ENCODE measurements at places on chromosomes 1 and 21.

DNA sequence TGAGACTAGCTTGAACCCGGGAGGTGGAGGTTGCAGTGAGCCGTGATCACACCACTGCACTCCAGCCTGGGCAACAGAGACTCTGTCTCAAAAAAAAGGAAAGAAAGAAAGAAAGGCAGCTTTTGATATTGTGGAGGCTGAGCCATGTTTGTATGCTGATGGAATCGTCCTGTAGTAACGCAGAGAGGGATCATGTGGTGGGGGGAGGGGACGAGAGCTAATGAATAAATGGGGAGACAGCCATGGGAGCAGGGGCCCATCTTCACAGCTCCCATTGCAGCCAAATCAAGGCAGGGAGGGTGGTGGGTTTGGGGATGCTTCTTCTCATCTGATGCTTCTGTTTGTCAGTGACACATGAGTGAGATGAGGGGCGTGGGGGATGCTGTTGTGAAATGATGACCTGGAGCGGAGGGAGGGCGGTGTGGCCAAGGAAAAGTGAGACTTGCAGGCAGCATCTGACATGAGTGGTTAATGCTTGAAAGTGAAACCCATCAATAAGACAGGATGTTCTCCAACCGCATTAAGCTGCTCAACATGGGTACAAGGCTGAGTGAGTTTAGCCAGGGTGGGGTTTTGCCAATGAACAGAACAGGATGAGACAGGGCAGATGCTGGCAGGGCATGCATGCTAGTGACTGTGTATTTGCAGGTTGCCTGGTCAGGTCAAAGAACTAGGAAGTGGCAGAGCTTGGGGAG lies 16.7 kb downstream of the SPATA21 start:
- DNase-seq = no peak

DNA sequence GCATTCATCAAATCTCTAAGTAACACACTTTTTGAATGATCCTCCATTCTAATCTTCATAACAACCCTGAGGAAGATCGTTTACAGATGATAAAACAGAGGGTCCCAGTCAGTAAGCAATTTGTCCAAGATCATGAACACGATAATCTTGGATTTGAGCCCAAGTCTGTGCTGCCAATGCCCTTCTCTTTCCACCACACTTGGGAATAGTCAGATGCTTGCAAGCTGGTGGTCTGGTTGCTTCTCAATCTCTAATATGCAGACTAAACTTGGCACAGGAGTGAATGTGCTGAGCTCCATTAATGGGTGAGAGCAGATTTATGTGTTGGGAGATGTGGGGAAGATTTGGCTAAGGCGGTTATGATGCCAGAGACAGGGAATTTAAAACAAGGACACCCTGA lies 430.6 kb upstream of the DAB1 start:
- DNase-seq = no peak

DNA sequence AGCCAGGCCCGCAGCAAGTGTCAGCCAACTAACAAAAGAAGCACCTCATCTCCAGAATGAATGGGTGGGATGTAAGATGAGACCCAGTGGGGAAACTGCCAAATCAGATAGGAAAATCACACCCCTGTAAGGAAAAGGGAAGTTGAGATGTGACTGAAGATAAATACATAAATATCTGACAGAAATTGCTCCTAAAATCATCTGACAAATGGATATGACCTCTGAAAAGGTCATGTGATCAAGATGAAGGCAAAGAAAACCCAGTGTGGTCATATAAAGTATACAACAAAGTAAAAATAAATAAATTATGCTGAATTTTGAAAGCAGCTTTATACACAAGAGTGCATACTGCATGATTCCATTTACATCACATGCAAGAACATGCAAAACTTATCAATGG lies 12.7 kb downstream of the SIPA1L2 start:
- no peak for DNase-seq

DNA sequence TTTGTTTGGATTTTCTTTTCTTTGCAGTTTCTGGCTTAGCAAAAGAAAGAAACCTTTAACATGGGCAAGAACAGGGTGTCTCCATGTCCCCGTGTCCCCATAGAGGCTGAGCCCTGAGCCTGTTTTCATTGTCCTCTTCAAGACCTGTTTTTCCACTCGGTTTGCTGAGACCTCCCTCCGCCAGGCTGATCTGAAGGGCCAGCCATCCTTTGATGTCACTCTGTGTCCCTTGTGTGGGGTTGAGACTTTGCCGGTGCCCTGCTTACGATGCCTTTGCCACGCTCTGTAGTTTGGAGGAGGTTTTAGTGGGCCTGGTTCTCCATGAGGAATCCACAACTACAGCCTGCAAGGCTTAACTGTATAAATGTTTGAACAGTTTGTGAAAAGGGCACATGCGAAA lies 23.8 kb downstream of the IFNGR2 start:
- DNase-seq = no peak

Data from hypothalamus (tissue), 51 donors.